Fibroblast of skin of right biceps (primary cell): ENCODE measurements at places on chromosomes 6 and 20.

- no peak for DNase-seq
Observed at GRCh38 chr20:64244281-64244805, 11.2 kb upstream of the PCMTD2 start.

GRCh38 chr20:63126876-63127699 lies 88.8 kb downstream of the YTHDF1 start:
- no peak for DNase-seq

- DNase-seq: peak; percentile 2
Observed at GRCh38 chr6:145569140-145569539, 166.2 kb downstream of the EPM2A start.

DNA sequence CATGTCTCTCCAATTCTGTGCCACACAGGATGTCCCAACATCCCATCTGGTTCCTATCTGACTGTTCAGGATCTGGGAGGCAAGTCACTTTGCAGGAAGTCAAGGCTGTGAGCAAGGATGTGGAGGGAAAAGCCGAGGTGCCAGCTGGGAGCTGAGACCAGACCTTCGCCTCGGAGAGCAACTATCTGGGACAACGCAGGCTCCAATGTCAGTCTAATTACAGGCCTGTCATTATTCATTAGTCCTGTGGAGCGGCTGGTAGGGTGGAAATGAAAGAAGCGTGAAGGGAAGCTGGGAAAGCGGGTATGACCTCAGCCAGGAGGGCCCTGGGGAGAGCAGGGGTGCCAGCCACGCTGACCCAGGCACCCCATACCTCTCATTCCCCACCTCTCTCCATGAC lies 147.3 kb downstream of the UNC5CL start:
- DNase-seq: no peak

DNA sequence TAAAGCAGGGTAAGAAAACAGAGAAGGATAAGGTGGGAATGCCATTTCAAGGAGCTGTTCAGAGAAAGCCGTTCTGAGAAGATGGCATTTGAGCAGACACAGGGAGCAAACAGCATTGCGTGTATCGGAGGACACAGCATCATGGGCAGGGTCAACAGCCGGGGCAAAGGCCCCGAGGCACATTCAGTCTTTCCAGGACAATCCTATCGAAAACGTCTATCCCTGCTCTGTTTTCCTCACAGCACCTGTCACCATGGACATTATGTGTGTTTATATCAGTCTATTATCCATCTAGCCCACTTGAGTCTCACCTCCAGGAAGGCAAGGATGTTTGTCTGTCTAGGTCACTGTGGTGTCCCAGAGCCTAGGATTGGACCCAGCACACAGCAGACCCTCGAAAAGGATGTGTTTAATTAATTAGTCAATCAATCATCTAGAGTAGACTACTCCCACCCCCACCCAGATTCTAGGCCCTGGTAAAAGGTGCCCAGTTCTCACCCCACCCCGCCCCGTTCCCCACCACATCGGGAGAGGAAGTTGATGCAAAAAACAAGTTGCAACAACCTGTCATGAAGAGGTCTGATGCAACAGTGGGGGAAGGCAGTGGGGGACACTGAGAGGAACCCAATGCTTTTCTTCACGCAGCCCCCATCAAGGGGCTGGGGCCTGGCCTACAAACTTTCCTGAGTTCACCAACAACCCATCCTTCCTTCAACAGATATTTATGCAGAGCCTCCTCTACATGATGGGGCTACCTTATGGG lies 66.6 kb downstream of the PREX1 start:
- no peak for DNase-seq

- DNase-seq: peak; percentile 63
Observed at GRCh38 chr20:47686545-47686944, 98.7 kb downstream of the SULF2 start.

- DNase-seq: no peak
Observed at GRCh38 chr6:69988458-69989126, 122.2 kb downstream of the COL19A1 start.

DNA sequence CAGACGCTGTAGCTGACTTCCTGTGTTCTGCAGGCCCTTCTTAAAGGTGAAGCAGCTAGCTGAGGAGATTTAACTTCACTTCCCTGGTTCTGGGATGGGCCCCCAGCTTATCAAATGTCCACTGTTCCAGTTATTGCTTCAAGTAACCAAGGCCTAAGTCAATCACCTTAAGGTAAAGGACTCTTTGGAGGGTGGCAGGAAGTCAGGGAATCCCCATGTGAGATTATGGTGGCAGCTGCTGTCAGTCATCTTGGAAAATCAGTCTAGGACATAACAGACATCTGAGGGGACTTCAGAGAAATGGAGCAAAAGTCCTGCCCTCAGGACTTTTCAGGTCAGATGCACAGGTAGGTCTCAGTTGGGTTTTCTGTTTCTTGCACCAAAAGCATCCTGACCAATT lies 3.8 kb downstream of the ELOVL5 start:
- no peak for DNase-seq

GRCh38 chr6:17724341-17724740 lies 17.6 kb upstream of the NUP153 start:
- no peak for DNase-seq

DNA sequence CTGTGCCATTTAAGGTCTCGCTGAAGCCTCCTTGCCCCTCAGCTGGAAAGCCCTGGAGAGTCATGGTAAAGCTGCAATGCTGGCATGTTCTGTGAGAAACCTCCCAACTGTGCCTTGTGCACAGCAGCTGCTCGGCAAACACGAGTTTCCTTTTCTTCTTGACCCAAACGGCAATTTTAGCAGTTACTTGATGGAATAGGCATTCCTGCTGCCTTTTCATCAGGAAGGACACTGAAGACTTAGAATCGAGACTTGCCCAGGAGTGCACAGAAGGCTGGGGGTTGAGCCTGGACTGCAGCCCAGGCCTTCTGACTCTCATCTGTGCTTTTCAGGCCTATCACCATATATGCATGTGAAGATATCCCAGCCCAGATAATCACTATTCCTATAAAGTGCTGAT lies 28.7 kb upstream of the CLDN20 start:
- DNase-seq: no peak

- no peak for DNase-seq
Observed at GRCh38 chr20:25048519-25048952, 9.4 kb downstream of the ACSS1 start.

DNA sequence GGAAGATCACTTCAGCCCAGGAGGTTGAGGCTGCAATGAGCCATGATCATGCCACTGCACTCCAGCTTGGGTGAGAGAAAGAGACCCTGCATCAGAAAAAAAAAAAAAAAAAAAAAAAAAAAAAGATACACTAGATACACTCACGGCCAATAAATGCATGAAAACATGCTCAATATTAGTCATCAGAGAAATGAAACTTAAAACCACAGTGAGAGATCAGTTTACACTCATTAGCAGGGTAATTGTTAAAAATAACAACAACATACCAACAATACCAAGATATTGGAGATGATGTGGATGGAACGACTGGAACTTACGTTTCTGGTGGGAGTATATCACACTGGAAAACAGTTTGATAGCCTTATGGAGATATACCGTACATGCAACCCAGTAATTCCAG lies 29.9 kb downstream of the HS3ST5 start:
- DNase-seq: no peak

- peak; percentile 63 for DNase-seq
Observed at GRCh38 chr6:84428300-84428907, 201.0 kb upstream of the CEP162 start.

- DNase-seq: peak; percentile 63
Observed at GRCh38 chr6:131754088-131754487, 43.3 kb upstream of the CTAGE9 start.

- DNase-seq: no peak
Observed at GRCh38 chr6:56037601-56038000, 162.2 kb upstream of the BMP5 start.

- no peak for DNase-seq
Observed at GRCh38 chr6:169445661-169446581, 192.3 kb upstream of the THBS2 start.

DNA sequence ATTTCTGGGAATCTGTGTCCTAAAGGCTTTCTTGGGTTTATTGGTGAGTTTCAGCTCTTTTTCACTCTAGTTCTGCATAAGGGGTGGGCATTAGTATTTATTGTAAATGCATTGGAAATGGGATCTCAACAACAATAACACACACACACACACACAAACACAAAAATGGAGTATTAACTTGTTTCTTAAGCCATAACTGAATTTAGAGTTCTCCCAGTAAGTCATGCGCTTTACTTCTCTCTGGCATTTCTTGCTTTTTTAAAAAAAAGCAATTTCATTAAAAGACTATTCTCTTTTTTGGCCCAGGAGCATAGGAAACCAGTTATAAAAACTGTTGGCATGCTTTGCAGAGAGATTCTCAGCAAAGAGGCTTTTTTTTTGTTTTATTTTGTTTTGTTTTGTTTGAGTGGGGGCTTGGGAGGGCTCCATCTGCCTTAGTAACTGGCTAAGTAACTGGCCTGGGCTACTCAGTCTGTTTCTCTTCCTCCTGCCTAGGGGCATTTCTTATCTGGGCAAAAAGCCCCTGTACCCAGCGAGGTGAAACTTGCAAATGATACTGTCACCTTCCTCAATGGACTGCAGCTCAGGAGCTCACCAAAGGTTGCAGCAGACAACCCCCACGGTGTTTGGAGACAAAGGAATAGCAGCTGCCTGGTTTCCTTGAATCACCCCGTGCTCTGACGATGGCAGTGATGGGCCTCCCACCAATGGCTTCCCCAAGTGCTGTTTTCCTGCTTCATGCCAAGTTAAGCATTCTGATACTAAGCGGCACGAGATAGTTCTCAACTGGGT lies 128.5 kb downstream of the BCAS1 start:
- DNase-seq: no peak

- no peak for DNase-seq
Observed at GRCh38 chr6:140970485-140970884, 1162.2 kb upstream of the GJE1 start.

- no peak for DNase-seq
Observed at GRCh38 chr20:50098259-50098658, 14.7 kb downstream of the UBE2V1 start.

GRCh38 chr6:142934106-142934505 lies 10.9 kb downstream of the HIVEP2 start:
- no peak for DNase-seq

- peak; percentile 76 for DNase-seq
Observed at GRCh38 chr6:150191809-150192208, 49.0 kb downstream of the PPP1R14C start.

- DNase-seq: peak; percentile 92
Observed at GRCh38 chr6:110528101-110528929, 51.9 kb upstream of the SLC22A16 start.

- DNase-seq: no peak
Observed at GRCh38 chr20:61130156-61130555, 121.9 kb upstream of the CDH4 start.

GRCh38 chr6:69820018-69820417 lies 23.2 kb upstream of the LMBRD1 start:
- DNase-seq: no peak

DNA sequence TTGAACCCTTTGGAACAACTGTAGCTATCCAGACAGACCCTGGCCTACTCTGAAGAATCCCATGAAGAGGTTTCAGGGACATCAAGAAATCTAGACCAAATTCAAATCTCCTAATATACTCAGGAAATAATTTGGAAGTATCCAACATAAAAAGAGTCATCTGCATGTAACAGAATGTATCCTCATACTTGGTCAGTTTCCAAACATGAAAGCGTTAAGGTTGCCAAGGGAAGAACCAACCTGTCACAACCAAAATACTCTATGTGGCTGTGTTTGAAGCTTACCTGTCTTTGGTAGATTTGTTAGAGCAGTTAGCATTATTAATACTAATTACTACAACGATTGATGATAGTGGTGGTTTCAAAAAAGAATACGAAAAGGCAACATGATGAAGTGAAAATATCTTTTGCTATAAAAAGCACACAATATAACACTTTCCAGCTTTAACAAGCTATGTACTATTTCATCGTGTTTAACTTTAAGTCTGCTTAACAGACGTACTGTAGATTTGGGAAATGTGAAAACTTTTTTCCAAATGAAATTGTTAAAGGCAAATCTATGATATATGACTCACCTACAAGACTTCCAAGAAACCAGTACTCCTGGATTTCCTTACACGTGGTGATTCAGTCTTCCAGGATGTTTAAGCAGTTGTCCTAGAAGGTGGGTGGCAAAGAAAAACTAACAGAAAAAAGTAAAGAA lies 46.6 kb upstream of the ENPP1 start:
- peak; percentile 82 for DNase-seq

DNA sequence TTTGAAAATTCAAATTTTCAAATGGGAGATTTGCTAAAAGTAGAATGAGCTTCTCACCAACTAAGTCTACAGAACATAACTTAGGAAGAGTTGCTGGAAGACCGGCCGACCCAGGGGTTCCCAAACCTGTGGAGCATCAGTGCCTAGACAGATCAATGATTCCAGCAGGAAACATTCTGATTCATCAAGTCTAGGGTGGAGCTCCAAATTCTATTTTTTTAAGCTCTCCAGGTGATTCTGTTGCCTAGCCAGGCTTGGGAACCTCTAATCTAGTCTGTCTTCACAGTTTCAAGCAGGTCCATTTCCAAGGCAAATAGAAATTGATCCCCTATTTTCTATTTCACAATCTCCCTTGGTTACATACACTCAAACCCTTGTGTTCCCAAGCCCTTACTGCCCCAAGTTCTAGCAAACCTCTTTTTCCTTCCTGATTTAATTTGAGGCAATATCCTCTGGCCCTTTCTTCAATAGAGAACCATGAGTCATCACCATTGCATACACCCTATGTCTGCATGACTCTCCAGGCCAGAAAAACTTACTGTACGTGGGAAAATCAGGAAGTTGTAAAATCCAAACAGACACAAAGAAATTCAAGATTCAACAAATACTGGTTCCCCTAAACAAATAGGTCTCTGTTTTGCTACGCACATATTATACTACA lies 8.9 kb downstream of the ATXN1 start:
- DNase-seq: peak; percentile 91

DNA sequence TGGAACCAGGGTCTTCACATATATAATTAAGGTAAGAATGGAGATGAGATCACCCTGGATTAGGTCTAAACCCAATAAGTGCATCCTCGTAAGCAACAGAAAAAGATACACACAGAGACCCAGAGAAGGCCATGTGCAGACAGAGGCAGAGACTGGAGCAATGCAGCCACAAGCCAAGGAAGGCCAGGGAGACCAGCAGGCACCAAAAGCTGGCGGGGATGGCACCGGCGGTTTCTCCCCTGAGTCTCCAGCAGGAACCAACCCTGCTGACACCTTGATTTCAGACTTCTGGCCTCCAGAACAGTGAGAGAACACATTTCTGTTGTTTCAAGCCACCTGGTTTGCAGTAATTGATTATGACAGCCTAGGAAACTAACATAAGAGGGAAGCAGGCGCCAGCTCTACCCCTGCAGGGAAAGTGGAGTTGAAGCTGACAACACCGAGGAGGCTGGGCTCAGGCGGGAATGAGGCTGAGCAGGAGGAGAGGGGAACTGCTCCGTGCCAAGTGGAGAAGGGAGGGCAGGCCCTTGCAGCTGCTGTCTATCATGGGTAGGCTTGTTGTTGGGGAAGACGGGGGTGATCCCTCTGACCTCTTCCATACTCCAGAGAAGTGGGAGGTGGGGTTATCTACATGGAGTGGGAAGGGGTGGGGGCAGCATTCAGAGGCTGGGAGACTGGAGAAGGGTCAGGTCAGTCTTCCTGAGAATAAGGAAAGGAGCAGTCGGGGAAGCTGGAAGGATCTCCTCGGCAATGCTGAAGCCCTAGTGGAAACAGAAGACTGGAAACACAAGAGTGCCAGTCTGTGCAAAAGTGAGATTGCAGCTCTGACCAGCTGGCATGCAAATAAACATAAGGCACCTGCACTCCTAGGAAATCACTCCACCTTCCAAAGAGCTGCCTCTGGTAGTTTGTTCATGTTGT lies 72.7 kb downstream of the NFATC2 start:
- DNase-seq: no peak

GRCh38 chr6:154773610-154774089 lies 40.4 kb downstream of the SCAF8 start:
- no peak for DNase-seq
